ENCODE measurements at places on chromosomes 1 and 21.

DNA sequence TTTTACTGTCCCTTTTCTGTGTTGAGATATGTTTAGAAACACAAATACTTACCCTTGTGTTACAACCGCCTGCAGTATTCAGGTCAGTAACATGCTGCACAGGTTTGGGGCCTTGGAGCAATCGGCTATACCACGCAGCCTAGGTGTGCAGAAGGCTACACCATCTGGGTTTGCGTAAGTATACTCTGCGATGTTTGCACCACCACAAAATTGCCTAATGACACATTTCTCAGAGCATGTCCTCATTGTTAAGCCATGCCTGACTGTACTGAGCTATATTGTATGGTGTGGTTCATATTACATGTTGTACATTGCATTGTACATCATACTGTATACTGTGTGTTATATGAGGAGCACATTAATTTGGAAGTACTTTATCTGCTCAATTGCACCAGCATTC lies 247.4 kb downstream of the RHOU start:
- no peak for DNase-seq

DNA sequence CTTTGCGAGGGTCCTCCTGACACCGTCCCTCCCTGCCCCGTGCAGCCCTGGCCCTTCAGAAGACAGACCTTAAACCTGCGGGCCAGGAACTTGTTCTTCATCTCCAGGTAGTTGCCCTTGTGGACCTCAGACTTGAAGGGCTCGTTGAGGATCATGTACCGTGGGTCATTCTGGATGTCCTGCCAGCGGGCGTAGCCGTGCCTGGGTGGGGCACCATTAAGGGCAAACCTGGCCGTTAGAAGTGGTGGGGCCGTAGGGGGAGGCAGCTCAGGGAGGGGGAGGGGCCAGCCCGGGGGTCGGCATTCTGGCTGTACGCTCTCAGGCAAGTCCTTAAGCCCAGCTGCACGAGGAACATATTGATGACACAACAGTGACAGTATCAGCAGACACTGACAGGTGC lies 64.6 kb downstream of the KCNAB2 start:
- DNase-seq: no peak

DNA sequence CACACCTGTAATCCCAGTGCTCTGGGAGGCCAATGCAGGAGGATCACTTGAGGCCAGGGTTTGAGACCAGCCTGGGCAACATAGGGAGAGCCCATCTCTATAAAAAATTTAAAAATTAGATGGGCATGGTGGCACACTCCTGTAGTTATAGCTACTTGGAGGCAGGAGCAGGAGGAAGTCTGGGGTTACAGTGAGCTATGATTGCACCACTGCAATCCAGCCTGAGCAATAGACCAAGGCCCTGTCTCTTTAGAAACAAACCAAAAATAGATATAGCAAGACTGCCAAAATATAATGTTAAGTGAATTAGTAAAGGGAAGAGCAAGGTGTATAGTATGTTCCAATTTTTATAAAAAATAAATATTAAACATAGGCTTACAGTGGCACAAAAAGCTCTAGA lies 28.8 kb downstream of the PLEKHO1 start:
- no peak for DNase-seq

DNA sequence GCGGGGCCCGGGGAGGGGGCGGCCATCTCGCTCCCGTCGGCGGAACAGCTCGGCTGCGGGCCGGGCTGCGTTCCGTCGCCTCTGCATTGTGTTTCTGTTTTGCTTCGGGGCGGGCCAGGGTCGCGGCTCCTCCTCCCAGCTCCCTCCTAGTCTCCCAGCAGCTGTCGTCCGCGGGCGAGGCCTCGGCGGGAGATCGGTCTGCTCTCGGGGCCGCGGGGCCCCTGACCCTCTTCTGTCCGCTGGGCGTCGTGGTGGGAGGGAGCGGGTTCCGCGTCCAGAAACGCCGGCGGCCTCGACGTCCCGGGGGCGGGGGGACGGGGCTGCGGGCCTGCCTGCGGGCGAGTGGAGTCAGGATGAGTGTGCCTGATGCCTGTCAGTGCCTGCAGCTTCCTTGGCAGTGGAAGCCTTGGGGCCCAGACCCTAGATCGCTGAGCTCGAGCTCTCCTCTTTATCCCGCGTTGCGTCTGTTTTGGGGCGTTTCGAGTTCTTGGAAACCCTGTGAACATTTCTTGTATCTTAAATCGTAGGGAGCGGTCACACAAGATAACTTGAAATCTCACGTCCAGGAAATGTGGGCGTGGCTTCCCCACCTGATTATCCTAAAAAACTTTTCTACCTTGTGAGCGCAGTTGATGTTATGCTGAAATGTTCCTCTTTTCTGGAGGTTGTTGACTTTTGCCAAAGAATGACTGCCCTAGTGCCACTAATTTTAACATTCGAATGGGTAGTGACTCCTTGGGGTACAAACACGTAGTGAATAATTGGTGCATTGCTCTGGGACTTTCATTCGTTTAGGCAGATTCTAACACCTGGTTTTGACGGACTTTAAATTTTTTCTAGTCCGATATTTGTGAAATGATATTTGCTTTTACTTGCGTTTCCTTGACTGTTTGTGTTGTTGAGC lies 676 bp downstream of the MORC3 start:
- DNase-seq: peak; percentile 85

- DNase-seq: no peak
Measured at GRCh38 chr1:55053265-55053954, 14.1 kb downstream of the PCSK9 start.

DNA sequence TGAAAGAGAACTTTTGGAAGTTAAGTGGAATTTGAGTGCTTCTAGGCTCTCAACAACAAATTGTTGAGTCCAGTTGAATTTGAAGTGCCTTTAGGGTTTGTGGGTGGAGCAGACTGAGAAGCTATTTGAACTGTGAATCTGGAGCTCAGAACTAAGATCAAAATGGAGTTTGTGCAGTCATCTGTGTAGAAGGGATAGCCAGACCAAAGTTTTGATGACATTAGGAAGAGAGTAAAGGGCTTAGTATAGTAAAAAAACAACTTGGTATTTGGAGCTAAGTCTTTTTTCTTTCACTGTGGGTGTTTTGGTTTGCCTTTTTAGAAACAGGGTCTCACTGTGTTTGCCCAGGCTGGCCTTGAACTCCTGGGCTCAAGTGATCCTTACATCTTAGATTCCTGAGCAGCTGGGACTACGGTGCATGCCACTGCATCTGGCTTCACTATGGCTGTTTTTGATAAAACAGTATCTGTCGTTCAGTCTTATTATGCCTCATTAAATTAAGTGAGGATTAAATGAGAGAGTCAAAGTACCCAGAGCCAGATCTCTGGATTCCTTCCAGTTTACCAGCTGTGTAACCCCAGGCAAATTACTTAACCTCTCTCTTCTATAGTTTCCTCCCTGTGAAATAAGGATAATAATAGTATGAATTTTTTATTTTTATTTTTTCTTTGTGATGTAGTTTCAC lies 20.0 kb downstream of the HDAC1 start:
- DNase-seq: no peak

- no peak for DNase-seq
Measured at GRCh38 chr1:189783456-189783855, 694.2 kb downstream of the BRINP3 start.

GRCh38 chr1:13616234-13616633 lies 32.6 kb downstream of the PDPN start:
- DNase-seq: no peak

GRCh38 chr1:116478621-116479020 lies 92.2 kb downstream of the CD58 start:
- DNase-seq: no peak

DNA sequence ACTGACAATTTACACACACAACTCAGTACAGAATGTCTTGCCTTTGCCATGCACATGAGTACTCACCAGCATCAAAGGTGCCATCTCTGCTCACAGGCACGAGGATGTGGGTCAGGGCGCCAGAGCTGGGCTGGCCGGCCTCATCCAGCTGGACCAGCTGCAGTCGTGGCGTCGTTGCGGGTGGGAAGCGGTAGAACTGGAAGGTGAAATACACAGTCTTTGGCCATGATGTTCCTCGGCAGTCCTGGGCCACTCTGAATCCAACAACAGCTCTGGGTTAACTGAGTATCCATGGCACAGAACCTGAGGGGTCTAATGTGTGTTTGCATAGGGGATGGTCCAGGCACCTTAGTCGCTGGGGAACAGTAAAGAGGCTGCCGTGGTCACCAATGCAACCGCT lies 87.7 kb downstream of the NPHP4 start:
- DNase-seq: no peak

DNA sequence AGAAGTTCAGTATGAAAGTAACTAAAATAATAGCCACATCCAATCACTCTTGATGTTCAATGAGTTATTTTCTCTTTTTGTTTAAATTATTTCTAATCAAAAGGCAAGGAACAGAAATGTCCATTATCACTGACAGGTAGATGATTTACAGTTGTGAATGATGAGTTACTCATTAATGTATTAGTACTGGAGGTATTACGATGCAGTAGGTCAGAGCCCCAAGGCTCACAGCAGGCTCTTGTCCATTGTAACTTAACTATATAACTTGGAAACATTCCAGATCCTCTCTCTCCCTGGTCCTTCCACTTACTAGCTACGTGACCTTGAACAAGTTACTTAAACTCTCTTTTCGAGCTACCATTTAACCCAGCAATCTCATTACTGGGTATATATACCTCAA lies 39.5 kb downstream of the CRB1 start:
- no peak for DNase-seq

DNA sequence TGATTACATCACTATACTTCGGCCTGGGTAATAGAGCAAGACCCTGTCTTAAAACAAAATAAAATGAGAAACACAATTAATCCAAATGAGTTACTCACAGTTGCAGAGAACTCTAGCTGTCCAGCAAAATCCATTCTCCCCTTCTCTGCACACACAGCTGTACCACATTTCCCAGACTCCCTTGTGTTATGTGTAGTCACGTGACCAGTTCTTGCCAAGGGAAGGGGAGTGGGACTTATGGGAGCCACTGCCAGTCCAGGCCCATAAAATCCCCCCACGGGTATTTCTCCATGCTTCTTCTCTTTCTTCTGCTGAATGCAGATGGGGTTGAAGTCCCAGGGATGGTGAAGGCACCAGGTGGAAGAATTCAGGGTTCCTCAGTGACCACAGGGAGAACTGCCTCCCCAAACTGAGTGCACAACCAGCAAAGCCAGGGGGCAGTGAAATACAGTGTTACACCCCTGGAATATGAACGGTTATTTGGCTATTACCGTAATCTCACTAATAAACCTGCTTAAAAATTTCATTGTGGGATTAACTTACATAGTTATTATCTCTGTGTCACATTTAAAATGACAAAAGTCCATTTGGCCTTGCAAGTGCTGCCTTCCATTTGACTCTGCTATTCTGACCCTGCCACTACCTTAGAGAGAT lies 85.6 kb upstream of the FMN2 start:
- DNase-seq: no peak

DNA sequence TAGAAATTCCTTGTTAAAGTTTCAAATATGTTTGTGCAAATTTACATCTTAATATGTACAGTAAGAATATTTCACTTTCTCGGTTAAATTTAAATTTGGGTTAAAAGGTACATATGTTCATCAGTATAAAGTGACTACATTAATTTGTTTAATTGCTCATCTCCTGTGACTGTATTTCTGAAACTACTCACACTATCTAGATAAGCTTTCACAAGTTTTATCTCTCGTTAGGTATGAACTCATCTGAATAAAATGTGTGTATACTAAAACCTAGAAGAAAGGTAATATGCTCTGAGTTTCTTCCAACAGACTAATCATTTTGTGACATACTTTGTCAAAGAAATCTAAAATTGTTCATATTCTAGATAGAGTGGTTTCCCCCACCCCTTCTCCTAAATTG lies 150.7 kb downstream of the PATJ start:
- DNase-seq: no peak

DNA sequence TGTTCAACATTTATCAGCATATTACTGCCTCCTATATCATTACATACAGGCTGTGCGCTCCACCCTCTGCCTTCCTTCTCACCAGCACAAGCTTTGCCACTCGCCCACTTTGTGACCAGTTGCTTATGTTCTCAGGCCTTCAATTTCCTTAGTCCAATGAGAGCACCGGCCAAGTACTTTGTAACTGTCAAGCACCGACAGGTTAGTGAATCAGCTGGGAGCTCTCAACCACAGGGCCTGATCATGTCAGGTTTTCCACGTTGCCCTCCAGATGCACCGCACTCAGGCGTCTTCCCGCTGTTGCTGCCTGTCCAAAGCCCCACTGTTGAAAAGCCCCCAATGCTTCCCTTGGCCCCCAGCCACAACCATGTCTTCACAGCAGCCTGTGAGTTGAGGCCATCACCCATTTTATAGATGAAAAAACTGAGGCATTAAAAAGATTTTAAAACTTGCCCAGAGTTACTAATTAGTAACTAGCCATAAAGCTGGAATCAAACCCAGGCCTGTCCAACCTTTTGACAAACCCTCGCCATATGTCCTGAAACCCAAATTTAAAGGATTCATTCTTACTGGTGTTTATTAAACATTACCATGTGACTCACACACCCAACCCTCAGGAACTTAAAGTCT lies 3.4 kb upstream of the KCNN3 start:
- no peak for DNase-seq

DNA sequence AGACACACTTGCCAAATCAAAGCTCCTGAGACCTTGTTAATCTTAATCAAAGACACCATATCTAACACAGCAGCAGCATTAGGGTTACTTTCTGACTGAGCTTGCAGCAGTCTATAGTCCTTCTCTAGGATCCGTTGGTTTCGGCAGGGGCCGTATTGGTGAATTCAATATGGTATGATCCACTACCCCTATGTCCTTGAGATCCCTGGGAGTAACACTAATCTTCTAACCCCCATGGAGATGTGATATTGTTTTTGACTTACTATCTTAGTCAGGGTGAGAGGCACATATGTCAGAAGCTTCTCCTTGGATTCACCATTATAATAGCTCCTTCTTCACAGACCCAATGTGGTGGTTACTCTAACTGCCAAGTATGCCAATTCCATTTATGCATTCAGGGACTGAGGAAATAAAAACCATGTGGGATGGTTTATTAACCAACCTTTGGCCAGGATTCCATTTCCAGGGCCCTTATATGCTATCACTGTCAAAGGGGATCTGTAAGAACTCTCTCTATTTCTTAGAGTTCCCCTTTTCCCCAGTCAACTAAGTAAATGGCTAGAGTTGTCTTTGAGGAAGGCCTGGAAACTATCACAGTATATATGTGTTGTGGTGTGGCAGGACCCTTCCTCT lies 673.6 kb upstream of the USP24 start:
- no peak for DNase-seq

DNA sequence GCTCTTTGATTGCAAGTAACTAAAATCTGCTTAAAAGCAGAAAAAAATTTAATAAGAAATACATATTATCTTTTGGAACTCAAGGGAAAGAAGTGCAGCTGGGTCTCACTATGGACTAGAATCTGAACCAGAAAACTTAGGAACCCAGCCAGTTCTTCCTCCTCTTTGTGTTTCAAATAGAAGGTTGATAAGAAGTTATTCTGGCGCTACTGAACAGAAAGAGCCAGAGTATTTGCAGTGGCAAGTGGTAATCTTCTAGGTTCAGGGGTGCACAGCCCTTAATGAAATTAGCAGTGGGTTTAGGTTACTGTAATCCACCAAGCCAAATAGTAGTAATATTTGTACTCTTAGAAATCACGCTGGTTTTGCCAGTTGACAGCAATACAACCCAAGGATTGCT lies 28.5 kb downstream of the BTBD8 start:
- DNase-seq: no peak
